ENCODE measurements at places on chromosomes 4 and X.

GRCh38 chrX:118026631-118027030 is 90.0 kb downstream of the KLHL13 start:
- DNase-seq, result no peak

DNA sequence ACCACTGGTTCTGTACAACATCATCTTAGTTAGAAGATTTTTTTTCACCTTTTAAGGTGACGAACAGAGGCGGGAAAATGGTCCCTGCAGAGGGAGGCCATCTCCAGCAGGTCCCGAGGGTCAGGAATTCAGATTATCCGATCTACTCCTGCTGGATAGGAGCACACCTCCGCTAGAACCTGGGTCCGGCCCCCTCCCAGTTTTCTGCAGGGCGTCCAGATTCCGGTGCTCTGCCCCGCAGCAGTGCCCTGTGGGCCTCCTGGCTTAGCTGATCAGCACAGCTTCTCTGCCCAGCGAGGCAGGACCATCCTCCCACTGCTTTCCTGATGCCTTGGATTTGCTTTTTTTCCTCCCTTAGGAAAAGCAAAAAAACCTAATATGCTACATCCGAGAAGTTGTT is 2.3 kb downstream of the TBL1X start:
- no peak for DNase-seq

DNA sequence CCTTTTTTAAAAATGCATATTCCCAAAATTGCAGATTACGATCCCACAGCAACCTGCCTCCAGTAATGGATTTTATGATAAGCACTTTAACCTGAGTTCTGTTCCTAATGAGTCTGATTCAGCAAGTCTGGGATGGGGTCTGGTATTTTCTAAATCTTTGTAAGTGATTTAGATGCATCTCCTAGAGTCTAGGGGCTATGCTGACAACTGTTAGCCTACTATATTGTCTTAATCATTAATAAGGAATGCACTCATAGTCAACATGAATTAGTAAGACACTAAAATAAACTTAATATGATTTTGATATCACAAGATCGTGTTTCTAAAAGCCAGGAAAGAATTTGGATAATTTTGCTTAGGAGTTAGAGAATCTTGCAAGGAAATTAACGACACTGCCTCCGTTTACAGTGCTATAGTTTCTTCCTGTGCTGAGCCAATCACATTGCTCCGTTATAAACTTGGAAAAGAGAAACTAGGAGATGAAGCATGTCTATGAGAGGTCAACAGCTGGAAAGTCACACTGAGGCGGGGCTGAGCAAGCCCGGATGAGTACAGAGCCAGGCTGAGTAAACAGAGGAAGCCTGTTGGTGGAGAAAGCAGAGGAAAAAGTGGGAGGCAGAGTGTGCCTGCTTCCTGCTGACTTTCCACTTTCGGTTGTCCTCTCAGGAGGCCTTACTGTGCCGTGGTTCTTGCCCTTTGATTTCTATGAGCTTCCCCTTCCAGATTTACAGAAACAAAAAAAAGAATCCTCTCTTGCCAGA is 5.4 kb downstream of the SCARB2 start:
- DNase-seq, result peak; percentile 48

DNA sequence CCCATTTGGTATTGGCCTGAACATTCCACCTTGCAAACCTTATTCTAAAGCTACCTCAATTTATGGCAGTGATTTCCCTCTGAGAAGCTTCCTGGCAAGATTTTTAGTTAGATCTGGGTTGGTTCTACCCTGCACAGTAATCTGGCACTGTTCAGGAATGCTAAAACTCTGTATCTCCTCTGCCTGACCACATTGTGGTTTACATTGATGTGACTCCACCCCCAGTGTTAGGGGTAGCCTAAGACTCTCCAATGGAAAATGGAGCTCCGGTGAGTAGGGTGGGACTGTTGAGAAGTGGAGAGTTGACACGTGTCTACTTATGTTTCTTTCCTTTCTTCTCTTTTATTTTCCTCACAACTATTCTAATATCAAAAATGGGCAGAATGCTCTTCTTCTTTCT is 45.4 kb downstream of the BMPR1B start:
- no peak for DNase-seq

- no peak for DNase-seq
These were observed 5.9 kb downstream of the SOWAHB start for GRCh38 chr4:76892001-76892400.

DNA sequence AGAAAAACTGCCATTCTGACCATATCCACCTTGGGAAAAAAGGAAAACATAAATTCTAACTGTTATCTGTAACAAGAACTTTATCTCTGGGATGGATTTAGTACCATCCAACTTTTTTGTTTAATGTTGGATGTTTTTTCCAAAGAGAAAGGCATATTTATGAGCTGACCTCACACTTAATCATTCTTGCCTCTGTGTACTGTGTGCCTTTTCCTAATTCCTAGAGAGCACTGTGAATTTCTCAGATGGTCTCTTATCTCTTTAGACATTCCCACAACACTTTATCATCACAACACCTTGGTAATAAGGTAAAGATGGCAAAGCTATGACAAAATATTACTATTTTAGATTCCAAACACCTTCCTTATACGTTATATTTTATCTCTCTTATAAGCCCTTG is 126.2 kb downstream of the COL4A6 start:
- no peak for DNase-seq

DNA sequence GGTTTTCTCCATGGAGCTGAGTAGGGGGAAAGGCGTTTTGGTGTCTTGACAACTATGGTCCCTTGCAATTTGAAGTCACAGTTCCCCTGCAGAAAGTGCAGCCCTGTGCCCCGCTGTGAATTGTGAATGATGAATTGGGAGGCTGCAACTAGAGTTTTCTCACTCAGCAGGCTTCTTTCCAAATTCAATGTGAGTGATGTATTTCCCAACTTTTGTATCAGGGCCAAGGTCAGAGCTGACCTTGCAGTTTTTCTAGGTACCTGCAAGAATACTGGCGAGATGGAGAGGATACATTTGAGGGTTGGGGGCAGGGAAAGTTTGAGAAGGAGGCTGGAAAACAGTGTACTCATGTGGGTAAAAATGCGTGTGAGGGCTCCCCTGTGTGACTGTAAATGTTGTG is 11.7 kb downstream of the PHEX start:
- DNase-seq, result no peak

- DNase-seq, result peak; percentile 31
These were observed 1651.9 kb downstream of the C4orf33 start for GRCh38 chr4:130747842-130748241.

DNA sequence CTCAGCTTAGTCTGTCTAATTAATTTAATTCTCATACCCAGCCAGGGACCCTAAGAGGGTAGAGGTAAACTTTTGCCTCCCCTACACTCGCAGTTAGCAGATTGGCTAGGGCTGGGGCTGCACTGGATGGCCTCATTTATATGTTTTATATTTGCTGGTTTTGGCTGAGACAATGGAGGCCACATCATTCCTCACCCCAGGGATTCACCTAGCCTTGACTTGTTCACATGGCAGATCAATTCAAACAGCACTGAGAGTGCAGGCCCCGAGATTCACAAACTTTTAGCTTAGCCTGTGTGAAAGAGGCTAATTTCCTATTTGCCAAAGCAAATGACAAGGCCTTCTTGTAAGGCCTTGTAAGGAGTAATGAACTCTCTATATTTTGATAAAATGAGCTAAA is 844.4 kb downstream of the ARAP2 start:
- DNase-seq, result no peak

DNA sequence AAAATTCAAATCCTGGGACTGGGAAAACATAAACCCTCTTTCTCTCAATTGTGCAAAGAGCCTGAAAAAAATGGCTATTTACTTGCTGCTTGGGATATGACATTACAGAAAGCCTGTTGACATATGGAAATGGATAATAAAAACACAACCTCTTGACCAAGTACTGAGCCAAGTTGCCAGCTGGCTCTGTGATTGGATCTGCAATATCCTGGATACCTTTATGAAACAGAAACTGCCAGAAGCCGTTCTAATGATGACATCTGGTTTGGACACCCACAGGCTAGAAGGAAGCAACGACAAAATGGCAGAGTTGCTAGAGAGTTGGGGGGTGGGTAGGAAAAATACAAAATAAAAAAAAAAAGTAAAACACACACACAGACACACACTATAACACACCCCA is 481.4 kb downstream of the FAT4 start:
- DNase-seq, result peak; percentile 11

DNA sequence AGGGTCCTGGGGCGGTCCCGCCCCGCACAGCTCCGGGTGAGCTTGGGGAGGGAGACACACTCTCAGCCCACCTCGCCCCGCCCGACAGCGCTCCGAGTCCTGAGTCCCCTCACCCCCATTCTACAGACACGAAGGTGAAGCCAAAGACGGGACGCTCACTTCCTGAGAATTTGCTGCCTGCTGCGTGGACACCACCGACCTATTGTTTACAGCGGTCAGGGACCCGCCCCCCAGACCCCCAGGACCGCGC is 796 bp upstream of the ZNF141 start:
- DNase-seq, result no peak

DNA sequence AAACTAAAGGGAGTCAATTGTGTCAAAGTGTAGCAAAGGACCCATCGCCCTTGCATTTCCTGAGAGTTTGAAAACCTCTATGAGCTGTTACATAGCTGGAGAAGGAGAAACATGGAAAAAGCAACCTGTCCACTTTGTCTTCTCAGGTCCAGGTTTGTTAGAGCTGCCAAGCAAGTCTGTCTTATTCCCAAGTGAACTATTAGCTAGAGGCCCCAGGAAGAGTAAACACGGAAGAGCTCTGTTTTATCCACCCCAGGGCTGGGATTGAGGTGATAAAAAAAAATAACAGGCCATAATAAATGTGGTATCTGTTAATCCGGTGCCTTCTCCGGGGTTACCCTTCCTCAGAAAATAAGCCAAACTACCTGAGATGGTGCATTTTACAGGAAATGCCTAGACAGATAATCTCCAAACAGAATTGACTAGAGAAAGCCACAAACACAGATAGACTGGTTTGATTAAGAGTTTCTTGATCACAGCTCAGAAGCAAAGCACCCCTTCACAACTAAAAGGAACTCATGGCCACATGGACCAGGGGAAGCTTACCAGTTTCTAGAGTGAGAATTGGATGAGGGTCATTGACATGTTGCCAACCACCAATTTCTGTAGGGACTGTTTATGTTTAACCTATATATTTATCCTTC is 35.9 kb upstream of the RELL1 start:
- no peak for DNase-seq

DNA sequence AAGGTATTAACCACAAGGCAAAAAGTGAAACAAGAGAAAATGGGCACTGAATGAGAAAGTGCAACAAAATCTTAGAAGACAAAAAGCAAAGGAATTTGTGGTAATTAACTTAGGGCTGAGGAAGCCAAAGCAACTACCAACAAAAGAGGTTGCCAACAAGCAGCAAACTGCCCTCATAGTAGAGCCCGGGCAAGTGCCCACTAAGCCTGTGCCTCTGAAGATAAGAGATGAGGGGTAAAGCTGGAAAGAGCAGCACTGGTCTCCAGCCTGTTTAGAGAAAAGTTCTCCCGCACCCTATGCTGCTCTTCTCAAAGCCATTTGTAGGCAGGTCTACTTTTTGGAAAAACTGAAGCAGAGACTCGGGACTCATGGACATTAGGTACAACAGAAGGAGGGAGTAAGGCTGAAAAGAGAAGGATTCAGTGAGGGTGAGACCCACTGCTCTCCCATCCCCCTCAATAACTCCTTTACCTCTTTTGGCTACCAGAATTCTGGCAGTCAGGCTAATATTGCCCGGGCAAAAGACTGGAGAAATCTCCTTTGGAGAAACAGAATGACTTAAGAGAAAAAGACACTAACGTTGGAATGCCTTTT is 29.6 kb upstream of the KCNE5 start:
- DNase-seq, result no peak

Measured in NCI-H1694 treated with DMSO at 0.1 percent for 48 hours (cell line).